Stimulated activated CD8-positive, alpha-beta memory T cell treated with anti-CD3 and anti-CD28 coated beads, Interleukin-7, amount 100 ng/mL, for 4 hours (primary cell): ENCODE measurements at places on chromosomes 2 and 18.

DNA sequence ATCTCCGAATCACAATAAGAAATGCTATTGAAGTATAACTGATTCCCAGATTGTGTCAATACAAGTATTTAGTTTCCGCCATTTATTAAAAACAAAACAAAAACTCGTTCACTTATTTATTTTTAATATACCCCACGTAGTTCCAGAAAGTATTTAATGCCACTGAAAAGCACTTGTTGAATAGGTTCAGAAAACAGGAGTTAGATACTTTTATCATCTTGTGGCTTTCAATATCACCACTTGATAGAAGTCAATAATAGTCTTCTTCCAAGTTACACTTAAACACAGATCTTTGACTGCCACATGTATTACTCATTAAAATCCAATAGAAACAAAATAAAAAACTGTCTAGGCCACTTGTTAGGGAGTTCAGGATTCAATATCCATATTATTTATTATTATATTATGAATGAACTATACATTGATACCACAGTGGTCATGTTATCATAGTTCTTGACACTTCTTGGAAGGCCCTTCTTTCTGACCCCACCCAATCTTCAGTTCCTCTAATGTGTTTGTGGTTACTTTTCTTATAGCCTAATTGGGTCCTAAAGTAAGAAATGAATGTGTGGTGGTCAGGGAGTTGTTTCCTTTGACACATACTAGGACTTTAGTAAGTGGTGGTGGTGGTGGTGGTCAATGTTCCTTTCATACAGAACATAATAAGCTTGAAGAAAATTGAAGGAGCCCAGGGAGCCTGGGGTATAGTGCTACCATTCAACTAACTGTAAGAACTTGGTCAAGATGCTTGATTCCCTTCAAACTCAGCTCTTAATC is 221.3 kb upstream of the ITGA4 start:
- no peak for DNase-seq

- DNase-seq, result no peak
Measured at GRCh38 chr2:158692372-158693103, 102.6 kb upstream of the DAPL1 start.

DNA sequence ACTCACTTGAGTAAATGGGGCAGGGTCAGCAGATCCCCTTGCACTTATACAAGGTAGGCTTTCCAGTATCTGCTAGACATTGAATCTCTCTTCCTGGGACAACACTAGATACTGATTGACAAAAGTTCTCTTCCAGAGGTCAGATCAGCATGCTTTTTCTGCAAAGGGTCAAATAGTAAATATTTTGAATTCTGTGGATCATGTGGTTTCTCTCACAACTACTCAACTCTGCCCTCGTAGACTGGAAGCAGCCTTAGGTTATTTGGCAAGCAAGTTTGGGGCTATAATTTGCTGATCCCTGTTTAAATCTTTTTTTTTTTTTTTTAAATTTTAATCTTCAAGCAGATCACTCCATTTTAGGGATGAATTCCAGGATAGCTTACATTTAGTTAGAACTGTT is 17.4 kb upstream of the NABP1 start:
- DNase-seq, result no peak

DNA sequence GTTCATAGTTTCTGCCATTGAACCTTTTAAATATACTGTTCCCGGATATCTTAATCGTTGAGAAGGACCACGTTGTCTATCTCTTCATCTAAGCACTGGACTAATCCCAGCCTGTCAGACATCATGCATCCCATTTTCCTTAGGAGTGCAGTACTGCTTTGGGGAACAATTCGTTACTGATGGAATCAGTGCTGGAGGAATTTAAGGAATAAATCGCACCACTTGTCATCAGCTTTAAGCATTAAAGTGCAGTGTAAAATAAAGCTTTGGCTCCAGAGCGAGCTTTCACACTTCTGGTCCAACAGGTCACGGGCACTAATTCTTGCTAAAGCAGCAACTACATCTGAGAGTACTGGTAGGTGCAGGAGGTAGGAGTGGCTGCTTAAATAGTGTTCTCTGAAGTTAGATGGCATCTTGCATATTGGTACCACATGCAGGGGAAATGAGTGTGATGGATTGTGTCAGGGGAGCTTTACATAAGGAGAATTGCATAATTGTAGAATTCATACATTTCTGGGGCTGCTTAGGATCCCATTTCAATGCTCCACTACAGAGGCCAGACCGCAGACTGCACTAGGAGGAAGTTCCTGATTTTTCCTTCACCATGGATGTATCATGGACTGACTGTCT is 105.7 kb upstream of the RASGRP3 start:
- no peak for DNase-seq

DNA sequence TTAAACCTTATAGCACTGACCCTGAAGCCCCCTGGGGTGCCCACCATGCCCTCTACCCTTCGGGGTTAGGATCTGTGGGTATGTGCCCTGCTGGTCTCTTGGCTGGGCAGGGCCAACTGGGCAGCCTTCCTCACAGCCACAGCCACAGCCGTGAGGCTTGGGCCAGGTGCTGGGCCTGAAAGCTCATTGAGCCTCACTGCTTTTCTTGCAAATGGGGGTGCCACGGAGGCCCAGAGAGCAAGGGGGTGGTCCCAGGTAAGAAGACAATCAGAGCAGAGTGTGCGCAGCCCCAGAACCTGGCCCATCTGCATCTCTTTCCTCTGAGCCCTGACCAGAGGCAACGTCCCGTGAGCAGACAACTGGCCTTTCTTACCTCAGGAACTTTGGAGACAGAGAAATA is 34.7 kb downstream of the KCNF1 start:
- DNase-seq, result no peak

GRCh38 chr18:46794607-46795006 is 37.8 kb upstream of the ST8SIA5 start:
- no peak for DNase-seq

DNA sequence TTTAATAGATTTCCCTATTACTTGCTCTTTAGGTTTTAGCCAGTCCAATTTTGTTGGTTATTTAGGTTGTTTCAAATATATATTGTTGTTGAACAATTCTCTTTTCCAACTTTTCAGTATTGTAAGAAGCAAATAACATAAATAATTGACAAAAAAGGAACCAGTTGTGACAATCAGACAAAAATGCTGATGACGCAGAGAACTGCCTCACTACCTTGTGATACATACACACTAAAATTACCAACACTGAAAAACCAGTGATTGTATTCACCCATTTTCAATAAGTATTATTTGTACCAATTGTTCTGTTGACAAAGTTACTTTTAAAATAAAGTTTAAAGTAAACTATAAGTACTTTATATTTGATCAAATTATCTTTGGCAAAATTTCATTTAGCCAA is 43.1 kb upstream of the NABP1 start:
- DNase-seq, result no peak

DNA sequence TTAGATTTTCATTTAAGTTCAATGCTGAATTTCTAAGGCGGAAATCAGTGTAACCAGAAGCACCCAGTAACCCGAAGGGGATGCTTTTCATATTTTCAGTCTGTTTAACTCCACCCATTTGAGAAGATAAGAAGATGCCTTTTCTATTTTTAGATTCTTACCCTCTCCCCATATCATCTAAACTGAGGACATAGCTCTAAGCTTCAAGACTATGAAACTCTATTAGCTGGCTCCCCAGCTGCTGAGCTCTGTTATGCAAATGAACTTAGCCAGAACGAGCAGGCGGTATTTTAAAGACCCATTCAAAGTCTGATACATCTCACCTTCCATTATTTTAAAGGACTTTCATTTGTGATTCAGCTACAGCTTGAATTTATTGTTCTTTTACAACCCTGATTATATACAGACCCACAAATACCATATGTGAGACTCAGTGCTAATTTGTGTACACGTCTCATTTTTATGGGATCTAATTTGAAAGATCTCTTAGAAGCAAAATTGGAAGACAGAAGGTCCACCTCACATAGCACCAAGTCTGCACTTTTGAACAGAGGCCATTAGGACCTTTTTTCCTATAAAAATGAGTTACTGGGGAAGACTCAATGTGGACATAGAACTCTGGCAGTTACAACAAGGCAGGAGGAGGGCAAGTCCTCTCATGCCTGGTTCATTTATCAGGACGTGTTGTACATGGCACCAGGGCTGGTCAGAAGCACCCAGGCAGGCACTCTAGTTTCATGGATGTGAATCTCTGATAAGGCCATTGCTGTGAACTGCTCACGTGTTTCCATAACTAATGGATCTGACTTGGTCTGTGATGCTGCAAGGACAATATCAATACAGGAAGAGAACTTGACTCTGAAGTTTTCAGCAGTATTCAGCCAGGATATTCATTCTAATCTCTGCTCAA is 16.3 kb downstream of the CDC42EP3 start:
- no peak for DNase-seq

GRCh38 chr2:170038734-170039133 is 139.2 kb upstream of the MYO3B start:
- no peak for DNase-seq

- DNase-seq, result no peak
Measured at GRCh38 chr2:62362561-62362960, 143.4 kb downstream of the TMEM17 start.

DNA sequence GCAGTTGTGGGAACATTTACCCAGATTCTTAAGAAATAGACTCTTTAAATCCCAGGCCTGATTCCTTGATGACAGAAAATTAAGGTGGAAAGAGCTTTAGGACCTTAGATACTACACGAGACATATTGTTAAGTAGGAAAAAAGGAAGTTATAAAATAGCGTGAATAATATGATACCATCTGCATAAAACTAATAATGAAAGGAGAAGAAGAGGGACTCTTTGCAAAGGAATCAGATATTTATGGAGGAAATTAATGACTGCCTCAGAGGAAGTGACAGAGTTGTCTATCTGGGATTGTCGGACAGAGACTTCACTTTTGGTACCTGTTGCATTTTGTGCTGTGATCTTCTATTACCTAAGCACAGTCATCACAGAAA is 20.8 kb downstream of the APCDD1 start:
- no peak for DNase-seq

GRCh38 chr2:216139884-216140283 is 30.7 kb downstream of the XRCC5 start:
- DNase-seq, result no peak

- DNase-seq, result no peak
Measured at GRCh38 chr18:46570134-46570533, 86.9 kb downstream of the LOXHD1 start.

- DNase-seq, result no peak
Measured at GRCh38 chr2:144426355-144426754, 93.6 kb downstream of the ZEB2 start.

GRCh38 chr2:238916176-238916874 is 68.4 kb downstream of the TWIST2 start:
- DNase-seq, result no peak

GRCh38 chr2:15031745-15032240 is 399.3 kb downstream of the LRATD1 start:
- no peak for DNase-seq

DNA sequence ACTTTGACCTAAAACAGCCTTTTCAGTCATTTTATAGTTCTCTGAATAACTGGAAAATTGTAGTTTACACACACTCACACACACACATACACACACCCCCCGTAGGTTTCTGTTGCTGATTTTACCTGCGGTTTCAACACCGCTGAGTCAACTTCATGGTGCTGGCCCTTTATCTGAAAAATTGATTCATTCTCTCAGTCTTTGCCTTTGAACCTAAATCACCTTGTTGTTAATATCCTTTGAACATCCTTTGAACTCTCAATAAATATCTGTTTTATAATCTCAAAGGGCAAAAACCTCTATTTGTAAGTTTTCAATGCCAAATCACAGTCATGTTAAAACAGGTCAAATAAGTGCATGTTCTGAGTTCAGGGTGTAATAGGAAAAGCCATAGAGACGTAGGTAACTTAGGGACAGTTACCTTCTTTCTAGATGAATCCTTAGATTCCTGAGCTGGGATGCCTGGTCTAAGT is 109.0 kb upstream of the BZW1 start:
- DNase-seq, result peak; percentile 56

GRCh38 chr2:113703386-113704299 is 52.8 kb downstream of the SLC35F5 start:
- DNase-seq, result no peak

- DNase-seq, result no peak
Measured at GRCh38 chr18:77815666-77816338, 566.2 kb downstream of the GALR1 start.

DNA sequence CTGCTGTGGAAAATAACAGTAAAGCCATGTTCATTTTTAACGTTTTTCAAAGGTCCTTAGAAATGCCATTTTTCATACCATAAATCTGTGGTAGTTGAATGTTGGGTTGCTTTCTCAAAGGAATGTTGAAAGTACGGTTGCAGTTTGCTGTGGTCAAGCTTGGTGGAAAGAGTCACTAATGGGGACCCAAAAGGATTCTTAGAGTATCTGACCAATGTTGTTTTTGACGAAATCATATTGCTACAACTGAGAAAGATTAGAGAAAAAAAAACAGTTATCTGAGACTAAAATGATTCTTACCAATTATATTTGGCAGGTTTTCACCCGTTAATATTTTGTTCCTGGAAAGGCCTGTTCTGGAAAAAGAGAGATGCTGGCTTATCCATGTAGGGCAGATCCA is 439.5 kb upstream of the ETAA1 start:
- DNase-seq, result no peak

GRCh38 chr18:76392349-76392748 is 102.7 kb downstream of the ZNF516 start:
- DNase-seq, result no peak

DNA sequence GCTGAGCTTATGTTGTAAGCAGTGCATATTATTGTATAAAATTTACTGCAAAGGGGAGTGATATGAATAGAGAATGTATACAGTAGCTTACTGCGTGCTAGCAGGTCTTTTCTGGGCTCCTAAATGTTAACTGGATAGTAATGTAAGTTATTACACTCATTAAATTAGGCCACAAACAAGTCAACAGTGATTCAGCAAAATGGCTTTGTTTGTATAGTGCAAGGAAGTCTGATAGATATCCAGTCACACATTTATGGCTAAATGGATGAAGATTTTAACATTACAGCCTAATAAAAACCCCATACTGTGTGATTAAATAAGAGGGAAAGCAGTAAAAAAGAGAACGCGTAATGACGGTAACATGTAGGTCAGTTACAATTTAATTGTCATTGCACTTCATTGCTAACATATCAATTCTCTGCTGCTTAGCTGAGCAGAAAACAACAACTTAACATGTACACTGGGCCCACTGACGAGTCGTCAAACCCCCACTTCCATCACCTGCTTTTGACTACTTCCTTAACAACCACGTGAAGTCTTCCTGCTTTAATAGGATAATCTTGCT is 665.0 kb upstream of the FANCL start:
- no peak for DNase-seq
